Stimulated activated naive CD8-positive, alpha-beta T cell treated with anti-CD3 and anti-CD28 coated beads, Interleukin-15, Interleukin-2, amounts not matched to agents 100 U/mL and 50 U/mL, for 24 hours (primary cell): ENCODE measurements at places on chromosomes 13 and 19.

- no peak for DNase-seq
Measured at GRCh38 chr13:51825165-51825592, 19.8 kb downstream of the TMEM272 start.

DNA sequence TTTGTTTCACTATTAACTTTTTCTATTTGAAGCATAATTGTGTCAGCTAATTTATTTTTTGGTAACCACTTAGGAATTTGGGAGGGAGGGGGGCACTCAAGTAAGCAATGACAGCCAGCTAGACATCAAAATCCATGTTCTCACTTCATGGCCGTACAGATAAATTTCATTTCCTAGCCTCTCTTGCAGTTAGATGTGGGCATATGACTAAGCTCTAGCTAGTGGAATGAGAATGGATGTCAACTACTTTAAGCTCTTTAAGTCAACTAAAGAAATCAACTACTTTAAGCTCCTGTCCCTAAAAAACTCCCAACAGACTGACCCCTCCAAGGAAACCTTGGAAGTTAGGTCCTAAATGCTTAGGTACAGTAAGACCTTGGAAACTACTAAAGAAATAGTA lies 92.0 kb downstream of the KCNRG start:
- no peak for DNase-seq

GRCh38 chr13:49503951-49504350 lies 8.2 kb downstream of the PHF11 start:
- DNase-seq, result no peak

- DNase-seq, result no peak
Measured at GRCh38 chr13:80508031-80508430, 167.1 kb upstream of the SPRY2 start.

- DNase-seq, result no peak
Measured at GRCh38 chr19:51740356-51740755, 11.3 kb downstream of the FPR1 start.

DNA sequence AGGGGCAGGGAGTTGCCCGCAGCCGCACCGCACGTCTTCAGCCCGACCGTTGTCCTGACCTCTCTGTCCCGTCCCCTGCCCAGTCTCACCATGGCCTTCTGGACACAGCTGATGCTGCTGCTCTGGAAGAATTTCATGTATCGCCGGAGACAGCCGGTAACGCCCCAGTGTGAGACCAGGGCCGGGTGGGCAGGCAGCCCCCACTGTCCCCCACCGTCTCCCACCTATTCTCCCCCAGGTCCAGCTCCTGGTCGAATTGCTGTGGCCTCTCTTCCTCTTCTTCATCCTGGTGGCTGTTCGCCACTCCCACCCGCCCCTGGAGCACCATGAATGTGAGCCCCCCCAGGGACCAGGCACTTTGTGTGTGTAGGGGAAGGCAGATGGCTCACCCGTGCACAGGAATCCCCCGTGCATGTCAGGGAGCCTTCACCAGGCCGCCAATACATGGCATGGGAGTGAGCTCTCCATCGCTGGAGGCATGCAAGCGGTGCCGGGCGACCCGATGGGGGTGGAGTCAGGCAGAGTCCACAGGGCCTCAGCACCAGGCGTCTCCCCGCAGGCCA lies 1.4 kb downstream of the ABCA7 start:
- no peak for DNase-seq

DNA sequence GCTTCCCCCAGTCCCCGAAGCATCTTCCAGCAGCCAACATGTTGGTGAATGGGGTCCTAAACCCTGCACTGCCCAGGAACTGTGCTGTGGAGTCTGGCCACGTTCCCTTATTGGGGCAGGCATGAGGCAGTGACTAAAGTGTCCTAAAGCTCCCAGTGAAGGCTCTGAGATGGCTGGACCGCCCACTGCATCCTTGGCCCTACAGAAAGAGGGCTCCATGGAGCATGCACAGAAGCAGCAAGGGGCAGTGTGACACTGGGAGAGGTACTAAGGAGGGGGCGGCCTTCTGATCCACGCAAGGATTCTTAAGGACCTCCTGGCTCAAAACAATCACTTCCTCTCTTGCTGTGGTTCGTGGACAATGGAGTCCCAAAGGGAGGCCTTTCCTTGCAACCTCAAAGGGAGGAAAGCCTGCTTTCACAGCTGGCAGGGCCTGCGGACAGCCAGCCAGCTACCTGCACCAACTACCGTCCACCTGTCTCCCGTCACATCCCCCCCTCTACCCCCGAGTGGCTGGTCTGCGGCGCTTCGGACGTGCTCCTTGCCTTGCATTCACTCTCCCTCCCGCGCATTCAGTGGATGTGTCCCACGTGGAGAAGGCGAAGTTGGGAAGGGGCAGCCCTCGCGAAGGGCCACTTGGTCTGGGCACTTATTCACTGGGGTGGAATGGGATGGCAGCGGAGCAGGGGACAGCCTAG lies 63.9 kb upstream of the STARD13 start:
- DNase-seq, result no peak

DNA sequence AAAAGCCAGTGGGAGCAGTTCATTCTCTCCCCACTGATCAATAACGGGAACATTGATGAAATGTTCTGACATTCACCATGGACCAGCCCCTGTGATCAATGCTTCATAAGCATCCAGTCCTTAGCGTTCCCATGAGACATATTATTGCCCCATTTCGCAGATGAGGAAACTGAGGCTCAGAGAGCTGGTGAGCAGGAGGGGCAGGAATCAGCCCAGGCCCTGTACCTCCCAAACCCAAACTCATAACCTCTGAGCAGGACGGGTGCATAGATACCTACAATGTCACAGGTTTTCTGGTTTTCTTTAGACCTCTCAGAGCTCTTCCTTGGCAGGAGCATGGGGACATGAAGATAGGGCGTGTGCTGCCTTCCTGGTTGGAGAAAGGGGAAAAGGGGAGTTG lies 2.1 kb downstream of the MCOLN1 start:
- DNase-seq, result no peak

- no peak for DNase-seq
Measured at GRCh38 chr13:99356262-99357091, 49.3 kb upstream of the GPR183 start.

DNA sequence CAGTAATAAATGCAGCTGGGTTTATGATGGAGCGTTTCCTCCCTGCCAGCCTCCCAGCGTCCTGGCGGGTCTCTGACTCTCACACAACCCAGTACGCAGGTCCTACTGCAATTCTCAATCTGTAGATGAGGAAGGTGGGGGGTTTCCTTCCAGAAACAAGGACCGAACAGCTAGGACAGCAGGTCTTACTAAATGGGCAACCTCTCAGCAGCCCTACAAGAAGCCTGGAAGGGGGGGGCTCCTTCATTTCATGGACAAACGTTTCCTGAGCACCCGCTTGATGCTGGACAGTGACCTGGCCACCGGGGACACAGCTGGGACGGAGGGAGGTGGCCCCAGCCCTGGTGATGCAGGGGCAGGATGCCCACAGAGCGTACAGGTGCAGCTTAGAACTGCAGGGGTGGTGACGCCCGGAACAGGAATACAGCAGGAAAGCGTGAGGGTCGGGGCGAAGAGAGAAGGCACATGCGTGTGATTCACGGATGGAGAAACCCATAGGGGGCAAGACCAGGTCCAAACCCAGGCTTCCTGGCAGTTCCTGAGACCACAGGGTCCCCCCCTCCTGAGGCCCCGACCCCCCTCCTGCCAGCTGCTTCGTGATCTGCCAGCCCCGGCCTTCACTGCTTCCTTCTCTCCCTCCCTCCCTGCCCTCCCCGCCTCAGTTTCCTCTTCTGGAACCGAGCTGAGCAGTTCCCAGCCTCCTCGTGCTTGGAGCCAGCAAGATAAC lies 732 bp upstream of the C2CD4C start:
- peak; percentile 22 for DNase-seq

GRCh38 chr19:4068047-4068966 lies 1.6 kb upstream of the ZBTB7A start:
- peak; percentile 25 for DNase-seq

GRCh38 chr13:112066624-112067004 lies 335 bp upstream of the SOX1 start:
- DNase-seq, result peak; percentile 55

GRCh38 chr19:39919976-39920375 lies 14.5 kb downstream of the FCGBP start:
- no peak for DNase-seq

GRCh38 chr19:44814517-44814916 lies 5.6 kb downstream of the BCAM start:
- DNase-seq, result no peak

DNA sequence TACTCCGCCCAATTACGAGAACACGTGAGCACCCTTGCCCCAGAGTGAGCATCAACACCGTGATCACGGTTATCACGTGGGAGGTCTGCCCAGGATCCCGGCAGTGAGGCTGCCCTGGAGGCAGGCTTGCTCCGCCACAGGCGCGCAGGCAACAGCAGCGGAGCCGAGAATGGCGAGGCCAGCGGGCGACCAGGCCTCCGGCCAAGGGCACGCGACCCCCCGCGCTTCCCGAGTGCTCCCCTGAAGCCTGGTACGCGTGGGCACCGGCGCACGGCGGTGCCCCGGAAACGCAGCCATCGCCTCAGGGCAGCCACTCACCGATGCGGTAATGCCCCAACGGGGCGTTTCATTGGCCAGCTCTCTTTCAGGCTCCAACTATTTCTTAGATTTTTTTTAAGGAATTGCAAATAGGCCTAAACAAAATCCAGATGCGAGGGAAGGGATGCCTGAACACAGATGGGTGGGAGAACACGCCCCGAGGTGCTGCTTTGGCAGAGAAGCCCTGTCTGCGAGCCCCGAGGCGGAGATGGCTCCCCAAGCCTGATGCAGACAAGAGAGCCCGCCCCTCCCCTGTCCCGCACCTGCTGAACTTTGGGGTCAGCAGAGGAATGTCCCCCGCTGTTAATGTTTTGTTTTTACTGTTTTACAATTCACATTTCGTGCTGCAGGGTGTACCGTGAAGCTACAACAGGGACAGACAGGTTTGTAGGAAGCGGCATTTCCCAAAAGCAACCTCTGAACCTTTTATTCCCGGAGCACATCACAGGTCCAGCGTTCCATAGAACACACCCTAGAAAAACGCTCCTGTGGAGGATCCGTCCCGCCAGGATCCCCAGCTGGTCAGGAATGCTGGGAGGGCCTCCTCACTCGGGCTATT lies 132.7 kb downstream of the ZDHHC20 start:
- no peak for DNase-seq

DNA sequence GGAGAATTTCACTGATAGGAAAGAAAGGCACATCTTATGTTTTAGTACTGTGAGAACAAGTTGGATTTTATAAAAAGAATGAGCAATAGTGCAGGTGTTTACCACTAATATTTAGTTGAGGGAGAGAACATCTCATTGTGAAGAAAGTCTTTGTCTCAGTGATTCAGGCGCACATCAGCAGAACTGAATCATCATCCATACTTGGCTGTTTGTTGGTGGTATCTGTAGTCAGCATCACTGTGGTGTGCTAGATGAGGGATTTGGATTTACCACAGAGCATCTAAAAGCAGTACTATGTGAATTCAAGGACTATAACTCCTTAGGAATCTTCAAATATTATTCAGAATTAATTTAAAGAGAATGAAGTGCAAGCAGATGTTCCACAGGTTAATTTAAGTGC lies 1380.5 kb upstream of the ATXN8OS start:
- DNase-seq, result no peak

DNA sequence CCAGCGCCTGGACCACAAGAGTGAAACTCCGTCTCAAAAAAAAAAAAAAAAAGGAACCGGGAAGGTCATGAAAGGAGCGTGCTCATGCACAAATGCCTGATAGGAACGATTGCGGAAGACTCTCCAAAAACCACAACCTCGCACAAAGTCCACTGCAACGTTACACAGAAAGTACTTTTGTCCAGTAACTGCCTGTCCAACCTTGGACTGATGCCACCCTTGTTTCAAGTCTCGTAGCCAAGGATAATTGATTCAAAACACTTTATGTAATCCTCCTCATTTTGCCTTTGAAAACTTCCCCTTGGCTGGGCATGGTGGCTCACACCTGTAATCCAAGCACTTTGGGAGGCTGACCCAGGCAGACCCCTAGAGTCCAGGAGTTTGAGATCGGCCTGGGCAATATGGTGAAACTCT lies 13.7 kb downstream of the LGALS7 start:
- no peak for DNase-seq

- no peak for DNase-seq
Measured at GRCh38 chr13:34512817-34513216, 429.3 kb upstream of the NBEA start.

DNA sequence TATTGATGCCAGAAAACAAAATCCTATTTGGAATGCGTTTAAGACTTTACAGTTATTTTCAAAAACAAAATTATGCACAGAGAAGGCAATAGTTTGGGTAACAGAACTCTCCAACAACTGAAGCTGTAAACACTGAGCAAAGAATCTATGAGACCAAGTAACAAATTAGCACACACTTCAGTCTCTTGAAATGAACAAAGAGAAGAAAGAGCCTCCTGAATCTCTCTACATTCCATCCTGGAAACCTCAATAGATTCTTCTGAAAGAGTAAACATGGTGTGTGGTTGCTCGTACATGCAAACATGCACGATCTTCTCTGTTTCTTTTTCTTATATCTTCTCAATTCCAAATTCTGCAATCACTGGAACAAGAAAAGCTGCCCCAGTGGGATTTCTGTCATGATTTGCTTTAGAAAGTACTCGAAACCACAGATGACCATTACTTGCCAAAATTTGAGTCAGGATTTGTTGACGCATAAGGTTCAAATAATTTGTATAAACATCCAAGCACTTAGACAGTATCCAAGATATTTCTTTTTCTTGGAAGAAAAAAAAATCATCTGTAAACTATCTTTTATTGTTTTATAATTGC lies 137.9 kb upstream of the DACH1 start:
- no peak for DNase-seq

DNA sequence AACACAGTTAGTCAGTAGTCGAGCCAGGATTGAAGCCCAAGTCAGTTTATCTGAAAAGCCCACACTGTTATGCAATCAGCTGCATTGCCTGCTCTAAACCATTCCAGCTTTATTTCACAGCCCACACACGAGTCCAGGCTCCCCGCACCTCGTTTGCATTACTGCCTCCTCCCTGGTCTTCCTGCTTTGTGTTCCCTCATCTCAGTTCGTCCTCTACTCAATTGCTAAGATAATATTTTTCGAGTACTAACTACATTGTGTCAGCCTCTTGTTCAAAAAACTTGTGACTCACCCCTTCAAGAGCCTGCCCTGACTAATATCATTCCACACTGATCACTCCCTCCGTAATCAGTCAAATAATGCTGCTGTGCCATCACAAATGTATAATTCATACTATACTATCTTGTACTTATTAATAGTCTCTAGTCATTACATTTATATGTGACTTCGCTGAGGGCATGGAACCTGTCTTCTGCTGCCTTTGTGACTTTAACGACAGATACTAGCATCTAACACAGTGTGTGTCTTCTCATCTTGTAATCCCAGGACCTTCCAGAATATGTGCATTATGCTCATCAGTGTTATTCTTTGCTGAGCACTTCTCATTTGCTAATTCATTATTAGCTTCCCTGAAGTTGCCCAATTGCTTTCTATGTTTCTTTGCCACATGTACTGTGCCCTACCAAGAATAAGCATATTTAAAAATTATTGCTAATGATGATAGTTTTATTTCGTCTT lies 26.2 kb upstream of the WDFY2 start:
- no peak for DNase-seq

DNA sequence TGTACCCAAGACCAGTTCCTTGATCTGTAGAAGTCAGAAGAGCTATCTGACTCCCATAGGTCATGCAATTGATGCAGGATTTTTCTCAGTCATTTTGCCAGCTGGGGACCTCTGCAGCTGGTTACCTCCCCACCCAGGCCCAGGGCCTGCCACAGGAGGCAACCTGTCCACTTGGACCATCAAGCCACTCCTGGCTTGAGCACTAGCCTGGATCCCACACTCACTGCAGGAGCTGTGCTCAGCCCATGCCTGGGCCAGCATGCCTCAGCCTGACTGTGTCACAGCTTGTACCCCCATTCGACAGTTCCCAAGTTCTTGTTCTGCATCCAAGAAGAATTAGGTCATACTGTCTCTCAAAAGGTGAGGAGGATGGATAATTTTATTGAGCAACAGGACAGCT lies 189.4 kb downstream of the PCDH17 start:
- DNase-seq, result no peak
